ENCODE measurements at places on chromosomes 2 and 18. TPM values are rescaled to one million over a fixed set of nuclear protein-coding genes. Genes with fewer than 3 reads are reported as not detected.

DNA sequence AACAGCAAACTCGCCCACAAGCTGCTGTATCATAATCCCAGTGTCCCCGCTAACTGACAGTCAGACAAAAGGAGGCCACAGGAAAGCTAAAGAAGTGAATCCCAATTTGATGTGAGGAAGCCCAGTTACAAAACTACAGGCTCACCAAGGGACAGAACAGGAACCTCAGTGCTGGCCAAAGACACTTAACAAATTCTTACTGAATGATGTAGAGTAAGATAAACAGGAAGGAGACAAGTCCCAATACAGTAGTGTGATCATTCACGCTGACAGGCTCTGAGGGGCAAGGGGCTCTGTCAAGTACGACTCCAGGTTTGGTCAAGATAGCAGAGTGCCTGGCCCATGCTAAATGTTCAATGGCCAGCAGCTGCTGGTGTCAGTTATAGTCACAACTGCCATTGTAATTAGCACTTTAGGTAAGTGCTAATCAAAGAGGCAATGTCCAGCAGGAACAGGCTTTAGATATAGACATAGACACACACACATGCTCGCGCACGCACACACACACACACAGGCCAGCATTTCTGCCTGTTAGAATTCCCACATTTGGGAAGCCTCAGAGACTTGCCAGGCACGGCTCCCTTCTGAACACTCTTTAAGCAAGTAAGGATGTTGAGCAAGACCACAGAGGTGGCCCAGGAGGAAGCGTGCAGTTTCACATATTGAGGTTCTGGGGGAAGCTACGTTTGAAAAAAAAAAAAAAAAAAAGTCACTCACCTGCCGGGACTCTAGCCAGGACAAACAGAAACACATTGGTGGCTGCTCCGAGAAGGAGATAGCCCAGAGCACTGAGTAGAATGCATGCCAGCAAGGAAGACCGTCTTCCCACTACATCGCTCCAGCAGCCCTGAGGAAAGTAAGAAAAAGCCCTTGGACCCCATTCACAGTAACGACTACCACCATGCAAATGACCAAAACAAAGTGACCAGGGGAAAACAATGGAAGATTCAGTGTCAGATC, 35.4 kb upstream of the TMEM182 start:
- H3K4me1 ChIP-seq = no peaks in the 10 kb centered on the region
- H3K4me3 ChIP-seq = no peak overlapping the region
- peaks cover 4% of the 10 kb centered on the region for H3K36me3 ChIP-seq
- no peak overlapping the region for H3K27ac ChIP-seq
- no peak for DNase-seq

GRCh38 chr2:78486565-78486964, 538.9 kb upstream of the REG3G start:
- H3K36me3 ChIP-seq = no peaks in the 10 kb centered on the region
- H3K27me3 ChIP-seq = no peaks in the 10 kb centered on the region
- no peak overlapping the region for H3K27ac ChIP-seq
- no peaks in the 10 kb centered on the region for H3K4me1 ChIP-seq
- no peak for DNase-seq
- H3K4me3 ChIP-seq = no peak overlapping the region

- no peaks in the 10 kb centered on the region for H3K36me3 ChIP-seq
- no peaks in the 10 kb centered on the region for H3K27me3 ChIP-seq
- no peak overlapping the region for H3K27ac ChIP-seq
- no peak overlapping the region for H3K4me3 ChIP-seq
- no peak for DNase-seq
These were observed 47.0 kb downstream of the CRYGD start for GRCh38 chr2:208077276-208077675.

DNA sequence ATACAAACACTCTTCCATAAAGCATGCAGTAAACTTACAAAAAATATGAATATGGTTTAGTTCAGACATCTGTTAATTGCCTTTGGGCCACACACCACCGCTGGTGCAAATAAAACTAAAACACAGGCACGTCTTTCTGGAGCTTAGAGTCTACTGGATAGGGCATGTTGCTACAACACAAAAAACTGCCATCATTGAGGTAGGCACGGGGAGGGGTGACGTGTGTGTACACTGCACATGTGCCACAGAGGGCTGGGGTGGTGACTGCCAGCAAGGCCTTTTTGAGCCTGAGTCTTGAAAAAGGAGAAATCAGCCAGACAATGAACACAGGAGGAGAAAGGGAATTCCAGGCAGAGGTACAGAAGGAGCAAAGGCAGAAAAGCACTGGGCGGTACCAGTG, 5.1 kb downstream of the SERPINE2 start:
- H3K4me3 ChIP-seq = no peak overlapping the region
- H3K36me3 ChIP-seq = no peaks in the 10 kb centered on the region
- no peaks in the 10 kb centered on the region for H3K4me1 ChIP-seq
- no peaks in the 10 kb centered on the region for H3K27me3 ChIP-seq
- no peak for DNase-seq

GRCh38 chr2:40639320-40639719, 187.4 kb upstream of the SLC8A1 start:
- H3K36me3 ChIP-seq = no peaks in the 10 kb centered on the region
- H3K27me3 ChIP-seq = no peaks in the 10 kb centered on the region
- no peak overlapping the region for H3K27ac ChIP-seq
- no peak for DNase-seq

- peaks cover 5% of the 10 kb centered on the region for H3K36me3 ChIP-seq
- no peak for DNase-seq
- H3K4me3 ChIP-seq = no peak overlapping the region
- H3K27ac ChIP-seq = no peak overlapping the region
- no peaks in the 10 kb centered on the region for H3K4me1 ChIP-seq
- no peaks in the 10 kb centered on the region for H3K27me3 ChIP-seq
These were observed 64.0 kb downstream of the SLC39A10 start for GRCh38 chr2:195721042-195721441.

DNA sequence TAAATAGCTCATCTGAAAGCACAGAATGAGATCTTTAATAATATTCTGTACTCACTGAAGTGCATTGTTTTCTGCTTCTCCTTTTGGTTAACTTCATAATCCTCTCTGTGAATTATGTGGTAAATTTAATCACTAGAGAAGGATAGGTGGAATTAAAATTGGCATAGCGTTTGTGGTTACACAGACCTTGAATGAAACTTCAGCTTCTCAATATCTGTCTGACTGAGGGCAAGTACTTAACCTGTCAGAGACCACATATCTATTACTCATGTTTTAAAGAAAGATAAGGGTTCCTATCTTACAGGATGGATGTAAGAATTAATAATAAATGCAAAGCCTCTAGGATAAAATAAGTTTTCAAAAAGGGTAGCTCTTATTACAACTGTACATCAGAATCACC, 861.8 kb downstream of the TRIB2 start:
- no peaks in the 10 kb centered on the region for H3K36me3 ChIP-seq
- no peak overlapping the region for H3K27ac ChIP-seq
- DNase-seq = no peak
- H3K4me1 ChIP-seq = no peaks in the 10 kb centered on the region
- no peak overlapping the region for H3K4me3 ChIP-seq

- H3K27me3 ChIP-seq = no peaks in the 10 kb centered on the region
- H3K36me3 ChIP-seq = no peaks in the 10 kb centered on the region
- no peak overlapping the region for H3K27ac ChIP-seq
- no peak overlapping the region for H3K4me3 ChIP-seq
- peaks cover 6% of the 10 kb centered on the region for H3K4me1 ChIP-seq
These were observed 4.9 kb upstream of the STK11IP start for GRCh38 chr2:219592736-219593135.

- no peaks in the 10 kb centered on the region for H3K27me3 ChIP-seq
- H3K4me3 ChIP-seq = peak overlapping the region; percentile 18
- H3K4me1 ChIP-seq = peaks cover 99% of the 10 kb centered on the region
- peaks cover 10% of the 10 kb centered on the region for H3K36me3 ChIP-seq
- no peak for DNase-seq
- H3K27ac ChIP-seq = peak overlapping the region; percentile 91
These were observed 14.0 kb downstream of the RAMP1 start for GRCh38 chr2:237873421-237873831.

Gene AGXT
- not detected for total RNA-seq

Gene CFAP65
- not detected for total RNA-seq

Gene TDRD15
- total RNA-seq = 0.42 TPM

Gene ASPRV1
- 3.2 TPM for total RNA-seq

Gene CFAP221
- 0.56 TPM for total RNA-seq

Gene CDCA7
- not detected for total RNA-seq

Data from thoracic aorta (tissue), 2 donors.